Dermis lymphatic vessel endothelial cell (primary cell): ENCODE measurements at places on chromosomes 1 and 21. TPM values are rescaled to one million over a fixed set of nuclear protein-coding genes. Genes with fewer than 3 reads are reported as not detected.

SPSB1 gene
- total RNA-seq: 20.7 and 59.5 TPM in 2 replicates

DNAJC28 gene
- total RNA-seq: 1.6 and 1.8 TPM in 2 replicates

OPRD1 gene
- under 0.01 TPM in 1 of 2 replicates, not detected in the other for total RNA-seq

RAD54L gene
- 0.65 and 0.69 TPM in 2 replicates for total RNA-seq

IRF6 gene
- total RNA-seq: 0.26 and 3.5 TPM in 2 replicates

DTL gene
- 6.2 and 9.8 TPM in 2 replicates for total RNA-seq

RNU1-1 gene
- under 0.01 and 8,230 TPM in 2 replicates for total RNA-seq

VPS13D gene
- total RNA-seq: 25.8 and 28.5 TPM in 2 replicates

ERG gene
- total RNA-seq: 56.7 and 63.8 TPM in 2 replicates

TLCD4 gene
- total RNA-seq: under 0.01 and 0.11 TPM in 2 replicates

SLC22A15 gene
- under 0.01 and 0.11 TPM in 2 replicates for total RNA-seq

FUCA1 gene
- 12.8 and 15.1 TPM in 2 replicates for total RNA-seq

TM2D1 gene
- total RNA-seq: 46.4 and 46.8 TPM in 2 replicates

SPATA45 gene
- total RNA-seq: 0.17 TPM in 1 of 2 replicates, not detected in the other

PARS2 gene
- 3.3 and 4.0 TPM in 2 replicates for total RNA-seq

ANKRD45 gene
- under 0.01 TPM in 1 of 2 replicates, not detected in the other for total RNA-seq

GNPAT gene
- 39.0 and 47.5 TPM in 2 replicates for total RNA-seq

SPATA21 gene
- total RNA-seq: not detected in 2 replicates

MFAP2 gene
- total RNA-seq: 20.9 and 22.0 TPM in 2 replicates

HSD3B2 gene
- total RNA-seq: not detected in 2 replicates

SCP2 gene
- total RNA-seq: 134 and 159 TPM in 2 replicates

TRIM46 gene
- total RNA-seq: 1.1 and 1.3 TPM in 2 replicates

FCRLA gene
- total RNA-seq: 0.76 TPM in 1 of 2 replicates, not detected in the other

KRTAP13-2 gene
- not detected in 2 replicates for total RNA-seq

C1orf94 gene
- not detected in 2 replicates for total RNA-seq

ELOVL1 gene
- 38.4 and 54.4 TPM in 2 replicates for total RNA-seq

SLC45A1 gene
- 0.95 and 0.98 TPM in 2 replicates for total RNA-seq

FOXD2 gene
- 0.11 and 0.26 TPM in 2 replicates for total RNA-seq

LDLRAD1 gene
- not detected in 2 replicates for total RNA-seq

INKA2 gene
- 4.7 and 6.6 TPM in 2 replicates for total RNA-seq

MSH4 gene
- 0.11 and 0.17 TPM in 2 replicates for total RNA-seq

IGSF9 gene
- total RNA-seq: not detected in 2 replicates

RBM34 gene
- total RNA-seq: 38.8 and 53.4 TPM in 2 replicates

BGLAP gene
- total RNA-seq: 0.33 and 0.43 TPM in 2 replicates

TCP10L gene
- total RNA-seq: 0.17 and 0.22 TPM in 2 replicates

HFM1 gene
- total RNA-seq: 0.11 and 0.69 TPM in 2 replicates
